NB4 (cell line): ENCODE measurements at places on chromosomes 1 and 21.

DNA sequence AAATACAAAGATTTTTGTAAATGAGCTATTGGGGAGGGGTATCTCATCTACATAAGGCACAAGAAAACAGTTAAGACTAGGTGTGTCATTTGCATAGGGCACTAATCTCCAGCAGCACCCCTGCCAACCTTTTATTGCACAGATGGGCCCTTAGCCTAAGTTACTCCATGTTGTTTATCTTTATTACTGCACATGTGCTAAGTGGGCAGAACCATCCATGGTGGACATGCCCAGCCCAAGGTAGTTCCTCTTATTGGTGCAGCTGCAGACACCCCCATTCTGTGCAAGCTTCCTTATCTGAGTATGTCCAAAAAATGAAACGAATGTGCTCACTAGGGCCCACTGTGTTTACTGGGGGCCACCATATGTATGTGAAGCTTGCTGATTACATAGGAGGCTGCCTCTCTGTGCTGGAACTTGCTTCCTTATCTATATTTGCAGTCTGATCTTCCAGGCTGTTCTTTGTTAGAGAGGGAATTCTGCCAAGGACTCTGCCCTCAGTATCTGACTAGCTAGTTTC lies 77.3 kb upstream of the NEK7 start:
- peak; percentile 29 for DNase-seq

DNA sequence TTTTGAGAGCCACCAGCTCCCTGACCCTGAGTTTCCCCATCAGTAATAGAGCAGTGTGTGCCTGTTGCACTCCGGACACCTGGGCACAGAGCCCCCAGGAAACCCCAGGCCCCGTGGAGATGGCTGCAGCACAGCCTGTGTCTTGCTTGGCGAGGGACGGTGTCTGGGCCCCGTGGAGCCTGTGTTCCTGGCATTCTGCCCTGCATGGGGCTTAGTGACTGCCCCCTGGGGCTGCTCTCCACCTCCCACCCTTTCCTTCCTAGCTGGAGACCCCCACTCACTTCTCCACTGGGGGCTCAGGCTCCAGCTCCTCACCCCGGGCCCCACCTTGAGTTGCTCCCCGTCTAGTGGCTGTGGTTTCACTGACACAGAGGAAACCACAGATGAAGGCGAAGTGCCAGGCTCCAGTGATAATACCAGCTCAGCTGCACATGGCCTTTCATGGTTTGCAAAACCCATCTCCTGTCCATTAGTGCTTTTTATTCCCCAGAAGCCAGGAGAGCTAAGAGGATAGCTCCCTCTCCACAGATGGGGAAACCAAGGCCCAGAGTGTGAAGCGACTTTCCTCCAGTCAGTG lies 39.4 kb downstream of the DMRTB1 start:
- peak; percentile 22 for DNase-seq

DNA sequence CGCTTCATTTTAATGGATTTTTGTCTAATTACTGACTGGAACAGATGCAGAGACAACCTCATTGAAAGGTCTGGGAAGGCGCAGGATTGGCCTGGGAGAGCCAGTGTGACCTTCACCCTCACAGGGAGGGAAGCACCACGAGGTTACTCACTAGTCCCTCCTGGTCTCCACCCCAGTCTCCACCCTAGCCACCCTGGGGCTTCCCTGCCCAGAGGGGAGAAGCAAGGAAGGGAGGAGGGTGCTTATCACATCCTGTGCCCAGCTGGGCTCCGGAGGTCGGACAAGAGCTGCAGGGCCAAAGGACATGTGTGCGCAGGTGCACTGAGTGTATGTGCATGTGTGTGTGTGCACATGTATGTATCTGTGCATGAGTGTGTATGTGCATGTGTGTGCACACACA lies 220.1 kb upstream of the VAMP3 start:
- no peak for DNase-seq

GRCh38 chr1:20075345-20075744 lies 5.4 kb downstream of the PLA2G5 start:
- no peak for DNase-seq

- DNase-seq: no peak
Observed at GRCh38 chr1:208166340-208167138, 77.6 kb downstream of the PLXNA2 start.

- DNase-seq: no peak
Observed at GRCh38 chr1:30763651-30764248, 6.2 kb upstream of the LAPTM5 start.

- no peak for DNase-seq
Observed at GRCh38 chr1:16905868-16906702, 10.3 kb downstream of the RNU1-2 start.
